AG04449 (cell line): ENCODE measurements at places on chromosomes 5 and 9.
A peak's percentile ranks its signal among the peaks of the same experiment; 100 is the strongest.

- DNase-seq, result no peak
Observed at GRCh38 chr5:74685979-74686631, 1.1 kb downstream of the HEXB start.

- no peak for DNase-seq
Observed at GRCh38 chr9:74172874-74173273, 324.3 kb upstream of the RORB start.

DNA sequence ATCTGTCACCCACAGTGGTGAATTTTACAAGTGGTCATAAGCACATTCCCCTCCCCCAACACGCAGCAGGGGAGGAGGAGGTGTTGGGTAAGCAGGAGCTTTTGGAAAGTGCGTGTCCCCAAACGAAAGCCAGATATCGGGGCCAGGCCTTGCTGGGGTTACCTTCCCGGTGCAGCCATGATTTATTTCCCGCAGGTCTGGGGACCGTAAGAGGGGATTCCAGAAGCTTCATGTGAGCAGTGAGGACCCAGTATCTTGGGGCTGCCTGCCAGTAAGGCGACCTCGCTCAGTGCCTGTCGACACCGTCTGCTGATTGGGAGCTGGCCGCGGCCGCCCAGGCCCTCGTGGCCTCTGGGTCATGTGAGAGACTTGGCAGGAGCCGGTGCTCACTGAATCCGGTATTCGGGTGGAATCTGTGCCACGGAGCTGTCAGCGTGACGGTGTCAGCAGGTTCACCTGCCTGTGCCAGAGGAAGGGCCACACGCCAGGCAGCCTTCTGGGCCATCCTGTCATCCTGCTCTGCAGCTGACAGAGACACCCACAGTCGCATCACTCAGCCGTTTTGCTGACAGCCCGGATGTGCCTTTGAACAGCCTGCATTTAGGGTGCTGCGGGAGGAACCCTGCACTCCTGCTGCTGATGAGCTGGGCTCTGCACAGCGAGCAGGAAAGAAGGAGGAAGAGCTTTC is 37.3 kb downstream of the SEC61B start:
- DNase-seq, result no peak

DNA sequence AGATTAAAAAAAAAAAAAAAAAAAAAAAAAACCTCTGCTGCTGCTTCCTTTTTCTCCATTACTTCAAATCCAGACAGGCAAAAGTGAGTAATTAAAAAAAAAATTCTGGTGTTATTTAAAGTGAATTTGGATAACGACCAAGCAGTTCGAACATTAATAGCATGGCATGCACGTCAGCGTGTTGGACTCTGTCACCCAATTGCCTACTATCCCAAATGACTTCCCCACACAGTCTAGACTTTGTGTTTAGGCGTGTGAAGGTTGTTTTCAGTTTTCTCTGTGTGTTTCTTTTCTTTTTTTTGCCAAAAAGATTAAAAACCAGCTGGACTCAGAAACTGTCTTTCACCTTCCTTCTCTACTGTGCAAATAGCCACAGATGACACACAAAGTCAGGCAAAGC is 321.4 kb downstream of the MSX2 start:
- no peak for DNase-seq

DNA sequence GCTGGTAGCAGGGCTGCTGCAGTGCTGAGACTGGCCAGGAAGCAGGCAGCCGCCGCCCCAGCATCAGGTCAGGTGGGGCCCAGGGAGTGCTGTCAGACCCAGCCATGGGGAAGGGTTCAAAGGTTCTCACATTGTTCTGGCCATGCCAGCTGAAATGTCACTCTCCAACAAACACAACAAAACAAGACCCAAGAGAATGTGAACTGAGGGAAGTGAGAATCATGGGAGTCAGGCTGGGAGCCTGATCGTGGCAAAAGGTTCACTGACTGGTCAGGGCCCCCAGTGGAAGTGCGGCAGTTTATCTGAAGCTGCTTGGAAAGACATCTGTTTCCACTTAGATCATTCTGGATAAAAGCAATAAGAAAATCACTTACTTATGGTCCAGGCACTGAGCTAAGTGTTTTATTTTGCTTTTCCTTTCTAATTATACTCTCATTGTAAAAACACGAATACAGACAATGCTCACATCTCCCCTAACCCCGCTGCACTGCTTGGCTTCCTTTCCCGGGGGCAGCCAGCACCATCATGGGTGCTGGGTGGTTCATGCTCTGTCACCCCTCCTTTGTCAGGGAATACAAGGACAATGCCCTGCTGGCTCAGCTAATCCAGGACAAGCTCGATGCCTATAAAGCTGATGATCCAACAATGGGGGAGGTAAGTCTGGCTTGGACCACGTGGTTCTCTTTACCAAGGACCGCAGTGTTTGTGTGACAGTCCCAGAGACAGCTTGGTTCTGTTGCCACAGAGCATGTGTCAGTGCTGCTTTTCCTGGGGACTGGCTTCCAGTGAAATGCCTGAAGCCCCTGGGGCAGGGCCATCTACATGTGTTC is 41.9 kb upstream of the CFAP157 start:
- peak; percentile 26 for DNase-seq

DNA sequence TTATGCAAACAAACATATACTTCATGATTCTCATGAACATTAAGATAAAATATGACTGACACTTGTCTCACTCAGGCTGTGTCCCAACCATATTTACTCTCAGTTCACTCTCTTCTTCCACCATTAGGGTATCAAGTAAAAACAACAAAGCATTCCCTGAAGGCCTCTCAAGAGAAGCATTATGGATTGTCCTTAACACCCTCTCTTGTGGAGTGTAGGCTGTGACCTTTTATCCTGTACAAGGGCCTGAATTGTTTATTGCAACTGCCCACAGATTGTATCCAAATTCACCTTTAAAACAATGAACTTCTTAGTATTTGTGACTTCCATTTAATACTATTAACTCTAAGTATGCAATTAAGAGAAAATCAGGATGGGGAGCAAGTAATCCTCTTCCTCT is 78.1 kb downstream of the RICTOR start:
- DNase-seq, result no peak

DNA sequence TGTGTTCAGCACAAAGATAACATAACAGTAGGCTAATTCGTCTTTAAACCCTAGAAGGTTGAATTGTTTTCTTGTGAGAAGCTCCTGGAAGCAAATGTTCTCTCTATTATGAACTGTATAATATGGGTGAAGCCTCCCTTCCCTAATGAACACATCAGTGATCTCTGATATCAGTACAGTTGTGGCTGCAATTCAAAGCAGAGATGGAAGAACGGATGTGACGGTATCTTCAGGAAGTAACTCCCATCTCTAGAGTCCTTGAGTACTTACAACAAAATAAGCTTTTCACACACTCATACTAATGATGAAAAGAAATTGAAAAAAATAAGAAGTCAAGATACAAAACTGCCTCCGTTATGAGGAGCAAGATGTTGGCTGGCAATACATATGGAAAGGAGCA is 4.5 kb downstream of the HCN1 start:
- DNase-seq, result no peak

GRCh38 chr9:137198902-137199283 is 1.6 kb downstream of the TPRN start:
- no peak for DNase-seq

DNA sequence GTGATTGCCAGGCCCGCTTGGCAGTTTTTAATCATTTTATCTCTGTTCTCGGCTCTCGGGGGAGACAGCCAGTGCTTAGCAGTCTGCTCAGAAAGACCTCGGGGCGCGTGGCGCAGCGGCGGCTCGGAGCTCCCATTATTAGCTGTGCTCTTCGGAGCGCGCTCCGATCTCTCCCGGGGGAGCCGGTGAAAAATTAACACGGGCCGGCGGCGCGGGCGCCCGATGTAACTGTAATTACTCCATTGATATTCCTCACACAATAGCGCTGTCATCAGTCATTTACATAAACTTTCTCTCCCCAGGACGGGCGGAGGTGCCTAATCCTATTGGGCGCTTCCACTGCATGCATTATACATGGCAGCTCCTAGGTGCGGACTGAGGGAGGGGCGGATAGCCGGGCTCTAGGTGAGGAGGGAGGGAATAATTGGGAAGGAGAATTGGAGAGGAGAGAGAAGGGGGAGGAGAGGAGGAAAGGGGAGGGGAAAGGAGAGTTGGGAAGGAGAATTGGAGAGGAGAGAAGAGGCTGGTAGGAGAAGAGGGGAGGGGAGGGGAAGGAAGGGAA is 24.9 kb downstream of the LMX1B start:
- no peak for DNase-seq

- DNase-seq, result peak; percentile 61
Observed at GRCh38 chr9:6055216-6055615, 39.8 kb upstream of the RANBP6 start.

DNA sequence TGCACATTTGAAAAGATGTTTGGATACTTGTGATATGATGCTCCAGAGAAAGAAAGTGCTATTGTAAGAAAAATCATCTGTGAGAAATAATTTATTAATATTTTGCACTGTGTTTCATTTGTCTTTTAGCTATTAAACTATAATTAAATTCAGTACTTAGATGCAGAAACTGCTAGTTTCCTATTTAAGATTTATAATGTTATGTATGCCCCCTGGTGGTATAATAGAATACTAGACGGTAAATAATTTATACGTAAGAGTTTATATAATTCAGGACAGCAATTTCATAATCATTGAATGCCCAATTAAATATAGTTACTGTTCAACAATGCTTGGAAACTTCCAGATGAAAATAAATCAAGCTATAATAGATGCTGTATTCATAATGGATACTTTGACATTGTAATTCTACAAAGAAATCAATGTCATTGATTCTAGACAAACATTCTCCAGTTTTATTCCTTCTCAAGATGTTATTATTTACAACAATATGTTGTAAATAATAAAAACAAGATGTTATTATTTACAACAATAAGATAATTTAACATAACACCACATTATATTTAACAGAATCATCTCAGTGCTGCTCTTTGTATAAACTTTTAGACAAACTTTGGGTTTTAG is 101.0 kb downstream of the TMEM232 start:
- no peak for DNase-seq

- DNase-seq, result no peak
Observed at GRCh38 chr5:109191153-109191558, 218.6 kb downstream of the PJA2 start.

GRCh38 chr9:18238254-18238653 is 235.7 kb upstream of the ADAMTSL1 start:
- no peak for DNase-seq

DNA sequence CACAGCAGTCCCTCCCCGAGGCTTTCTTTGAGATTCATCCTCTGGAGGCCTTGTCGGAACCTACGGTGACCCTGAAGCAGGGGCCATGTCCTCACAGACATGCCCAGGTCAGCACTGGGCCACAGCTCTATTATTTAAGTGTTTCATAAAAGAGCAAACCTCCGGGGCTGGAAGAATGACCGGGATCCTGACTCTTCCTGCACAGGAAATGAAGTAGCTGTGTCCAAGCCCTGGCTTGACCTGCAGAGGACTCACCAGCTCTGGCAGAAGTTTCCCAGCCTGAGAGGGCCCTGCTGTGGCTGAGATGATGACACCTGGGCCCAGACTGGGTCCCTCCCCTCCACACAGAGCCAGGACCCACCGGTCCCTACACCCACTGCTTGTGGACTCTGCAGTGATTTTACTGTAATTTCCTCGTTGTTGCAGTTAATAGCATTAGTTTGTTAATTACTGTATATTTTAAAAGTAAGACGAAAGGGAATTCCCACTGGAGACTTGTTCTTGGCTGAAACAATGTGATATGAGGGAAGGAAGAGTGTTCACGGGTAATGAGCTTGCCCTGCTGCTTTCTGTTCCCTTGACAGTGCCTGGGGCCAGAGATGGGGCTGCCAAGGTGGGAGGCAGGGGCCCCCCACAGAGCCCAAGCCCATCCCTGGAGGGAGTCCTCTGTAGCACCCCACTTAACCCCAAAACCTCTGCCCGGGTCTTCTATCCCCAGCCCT is 72.2 kb downstream of the PCDH1 start:
- DNase-seq, result no peak

DNA sequence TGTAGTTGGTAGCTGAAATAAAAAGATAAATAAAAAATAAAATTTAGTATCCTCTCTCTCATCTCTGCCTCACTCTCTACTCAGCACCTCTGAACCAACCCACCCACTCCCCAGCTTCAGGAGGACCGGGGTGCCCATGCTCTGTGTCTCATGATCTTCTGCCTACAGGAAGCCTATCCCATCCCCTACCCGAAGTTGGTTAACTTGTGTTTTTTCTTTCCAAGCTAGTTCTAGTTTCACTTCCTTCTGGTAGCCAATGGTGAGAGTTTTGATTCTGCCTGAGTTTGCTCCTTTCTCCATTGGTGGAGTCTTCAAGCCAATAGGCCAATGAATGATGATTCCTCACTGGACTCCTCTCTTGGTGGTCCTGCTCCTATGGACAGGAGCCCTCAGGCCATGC is 32.1 kb downstream of the SNX24 start:
- DNase-seq, result no peak

DNA sequence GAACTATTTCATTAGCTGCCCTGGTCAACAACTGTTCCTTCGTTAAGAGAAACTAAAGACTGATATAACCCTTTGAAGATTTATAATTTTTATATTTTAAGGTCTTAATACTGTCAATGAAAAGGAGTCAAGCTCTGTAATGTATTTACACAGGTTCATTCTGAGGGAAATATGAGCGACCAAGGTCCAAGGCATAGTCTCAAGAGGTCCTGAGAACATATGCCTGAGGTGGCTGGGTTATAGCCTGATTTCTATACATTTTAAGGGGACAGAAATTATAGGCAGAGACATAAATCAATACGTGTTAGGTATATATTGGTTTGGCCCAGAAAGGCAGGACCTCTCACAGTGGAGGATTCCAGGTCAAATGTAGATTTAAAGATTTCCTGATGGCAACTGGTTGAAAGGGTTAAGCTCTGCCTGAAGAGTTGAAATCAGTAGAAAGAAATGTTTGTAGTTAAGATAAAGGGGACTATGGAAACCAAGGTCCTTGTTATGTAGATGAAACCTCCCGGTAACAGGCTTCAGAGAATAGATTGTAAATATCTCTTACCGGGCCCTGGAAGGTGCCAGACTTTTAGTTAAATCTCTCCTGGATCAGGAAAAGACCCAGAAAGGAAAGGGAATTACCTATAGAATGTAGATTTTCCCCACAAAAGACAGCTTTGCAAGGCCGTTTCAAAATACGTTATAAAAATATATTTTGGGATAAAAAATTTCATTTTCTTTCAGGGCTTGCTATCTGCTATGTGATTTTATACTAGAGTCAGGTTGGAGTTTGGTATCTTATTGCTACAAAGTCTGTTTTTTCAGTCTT is 107.3 kb upstream of the PRLR start:
- no peak for DNase-seq

- DNase-seq, result no peak
Observed at GRCh38 chr9:113635586-113635985, 172.1 kb downstream of the RGS3 start.

- no peak for DNase-seq
Observed at GRCh38 chr5:36724467-36725332, 118.3 kb downstream of the SLC1A3 start.

GRCh38 chr9:114953046-114953445 is 22.7 kb upstream of the TNFSF8 start:
- no peak for DNase-seq

GRCh38 chr5:95842854-95843544 is 20.5 kb upstream of the GLRX start:
- DNase-seq, result no peak

DNA sequence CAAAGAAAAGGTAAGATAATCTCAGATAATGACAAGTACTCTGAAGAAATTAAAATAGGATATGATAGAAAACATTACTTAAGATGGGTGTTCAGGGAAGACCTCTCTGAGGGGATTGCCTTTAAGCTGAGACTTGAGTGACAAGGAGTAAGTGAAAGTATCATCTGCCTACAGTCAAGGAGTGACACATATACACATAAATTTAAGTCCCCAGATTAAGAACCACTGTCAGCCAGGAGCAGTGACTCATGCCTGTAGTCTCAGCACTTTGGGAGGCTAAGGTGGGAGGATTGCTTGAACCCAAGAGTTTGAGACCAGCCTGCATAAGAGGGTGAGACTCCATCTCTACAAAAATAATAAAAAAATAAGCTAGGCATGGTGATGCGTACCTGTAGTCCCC is 19.7 kb upstream of the ANKHD1 start:
- no peak for DNase-seq
